ENCODE measurements at places on chromosomes 2 and 18.

DNA sequence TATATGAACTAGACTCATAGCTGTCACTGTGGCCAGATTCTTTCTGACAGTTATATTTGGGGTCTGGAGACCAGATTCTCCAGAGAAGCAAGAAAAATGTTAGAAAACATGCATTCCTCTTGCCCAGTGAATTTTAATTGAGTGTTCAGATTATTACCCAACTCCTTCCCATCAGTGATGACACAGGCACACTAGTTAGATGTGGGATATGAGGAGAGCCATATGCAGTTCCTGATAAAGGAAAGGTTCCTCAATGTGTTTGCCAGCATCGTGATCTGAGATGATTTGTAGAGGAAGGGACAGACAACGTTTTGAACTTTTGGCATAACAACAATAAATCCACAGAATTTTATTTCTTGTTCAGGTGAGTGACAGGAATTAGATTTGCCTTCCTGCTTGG, 308.6 kb downstream of the PIEZO2 start:
- DNase-seq = no peak

DNA sequence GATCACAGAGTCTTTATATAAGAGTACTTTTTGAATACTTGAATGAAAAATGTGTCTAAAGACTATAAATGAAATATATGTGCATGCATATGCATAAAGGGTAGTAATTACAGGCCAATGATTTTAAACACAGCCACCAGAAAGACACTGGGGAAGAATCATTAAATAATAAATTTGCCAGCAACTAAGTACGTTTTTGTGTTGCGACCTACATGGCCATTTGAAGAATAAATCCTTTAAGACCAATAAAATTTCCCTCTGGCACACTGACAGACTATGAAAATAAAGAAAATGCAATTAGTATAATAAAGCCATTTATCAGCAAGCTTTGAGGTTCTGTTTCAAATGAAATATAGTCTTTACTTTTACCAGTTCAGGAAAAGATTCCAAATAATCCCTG, 1413.3 kb downstream of the LRP1B start:
- DNase-seq = no peak

DNA sequence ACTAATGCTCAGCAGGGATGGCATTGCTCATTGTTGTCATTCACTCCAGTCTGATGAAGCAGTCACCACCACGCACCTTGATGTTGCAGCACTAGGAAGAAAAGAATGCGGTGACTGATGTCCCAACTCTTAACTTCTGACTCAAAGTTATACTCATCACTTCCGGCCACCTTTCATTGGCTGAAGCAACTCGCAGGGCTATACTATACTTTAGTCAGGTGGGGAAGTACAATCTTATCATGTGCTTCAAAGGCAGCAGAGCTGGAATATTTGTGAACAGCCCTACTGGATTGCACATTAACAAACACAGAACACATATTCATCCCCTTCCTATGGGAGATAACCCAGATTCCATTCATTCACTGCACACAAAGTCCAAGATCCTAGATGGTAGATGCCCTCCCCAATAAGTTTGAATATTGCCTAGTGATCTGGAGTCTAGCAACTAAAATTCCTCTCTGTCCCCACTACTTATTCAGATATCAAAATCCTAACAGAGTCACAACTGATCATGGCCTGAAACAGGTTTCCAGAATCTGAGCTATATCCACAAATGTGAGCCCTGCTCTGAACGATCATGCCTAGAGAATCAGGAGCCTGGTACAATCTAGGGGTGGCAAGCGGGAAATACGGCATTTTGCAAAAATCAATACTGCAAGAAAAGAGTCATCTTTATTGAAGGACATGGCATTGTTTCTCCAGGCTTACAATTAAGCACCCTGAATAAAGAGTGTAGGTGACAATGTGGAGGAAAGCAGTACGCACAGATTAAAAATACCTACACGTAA, 3.4 kb upstream of the SPATS2L start:
- no peak for DNase-seq

- peak; percentile 66 for DNase-seq
These were observed 781 bp upstream of the SLC5A6 start for GRCh38 chr2:27212626-27213471.

GRCh38 chr2:85134255-85134895, 1.2 kb downstream of the TCF7L1 start:
- no peak for DNase-seq

DNA sequence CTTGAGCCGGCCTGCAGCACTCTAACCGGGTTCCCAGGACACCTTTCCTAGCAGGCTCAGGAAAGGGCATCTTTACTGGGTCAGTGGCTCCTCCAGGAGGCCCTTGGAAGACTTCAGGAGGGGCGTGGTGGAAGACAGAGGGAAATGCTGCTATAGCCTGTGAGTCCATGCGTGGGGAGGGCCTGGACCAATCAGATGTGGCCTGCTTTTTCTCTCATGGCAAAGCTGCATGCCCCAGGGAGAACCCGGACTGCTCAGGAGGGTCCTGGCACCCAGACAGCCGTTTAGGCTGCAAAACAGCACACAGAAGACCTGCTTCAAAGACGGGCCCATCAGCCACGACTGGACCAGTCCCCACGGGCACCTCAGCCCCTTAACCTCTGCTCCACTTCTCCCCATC, 84.4 kb downstream of the EIPR1 start:
- no peak for DNase-seq

GRCh38 chr18:8326763-8327394, 282.4 kb upstream of the RAB12 start:
- no peak for DNase-seq

DNA sequence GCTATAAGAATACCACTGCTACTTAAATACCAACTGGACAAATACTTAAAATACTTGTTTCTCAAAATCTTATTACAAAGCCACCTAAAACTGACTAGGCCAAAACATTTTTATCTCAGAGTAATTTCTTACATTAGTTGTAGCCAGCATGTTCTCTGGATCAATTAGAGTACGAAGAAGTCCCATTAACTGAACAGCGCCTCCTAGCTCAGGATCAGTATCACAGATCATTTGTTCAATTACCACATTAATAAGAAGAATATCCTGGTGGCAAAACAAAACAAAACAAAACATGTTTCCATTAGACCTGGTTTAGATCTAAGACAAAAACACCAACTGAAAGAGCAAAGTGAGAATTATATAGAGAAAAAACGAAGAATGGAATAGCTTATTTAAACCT, 36.0 kb downstream of the PPP4R3B start:
- peak; percentile 33 for DNase-seq

DNA sequence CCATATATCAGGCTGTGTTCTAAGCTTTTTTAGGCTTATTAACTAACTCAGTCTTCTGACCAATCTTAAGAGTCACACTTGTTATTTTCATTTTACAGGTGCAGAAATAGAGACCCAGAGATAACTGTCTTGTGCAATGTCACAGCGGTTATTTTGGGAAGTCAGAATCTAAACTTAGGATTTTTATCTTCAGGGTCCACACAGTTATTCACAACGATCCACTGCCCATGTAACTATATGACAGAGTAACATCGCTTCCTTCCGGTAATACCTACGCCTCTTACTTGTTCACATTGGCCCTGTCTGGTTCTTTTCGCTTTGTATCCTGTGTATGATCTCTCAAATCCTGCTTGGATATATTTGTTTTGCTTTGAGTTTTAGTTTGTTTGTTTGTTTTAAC, 631.7 kb downstream of the LRP1B start:
- DNase-seq = no peak
